Mucosa of descending colon (tissue), 3 donors: ENCODE measurements at places on chromosomes 3 and 15. TPM values are rescaled to one million over a fixed set of nuclear protein-coding genes. Genes with fewer than 3 reads are reported as not detected.

DNA sequence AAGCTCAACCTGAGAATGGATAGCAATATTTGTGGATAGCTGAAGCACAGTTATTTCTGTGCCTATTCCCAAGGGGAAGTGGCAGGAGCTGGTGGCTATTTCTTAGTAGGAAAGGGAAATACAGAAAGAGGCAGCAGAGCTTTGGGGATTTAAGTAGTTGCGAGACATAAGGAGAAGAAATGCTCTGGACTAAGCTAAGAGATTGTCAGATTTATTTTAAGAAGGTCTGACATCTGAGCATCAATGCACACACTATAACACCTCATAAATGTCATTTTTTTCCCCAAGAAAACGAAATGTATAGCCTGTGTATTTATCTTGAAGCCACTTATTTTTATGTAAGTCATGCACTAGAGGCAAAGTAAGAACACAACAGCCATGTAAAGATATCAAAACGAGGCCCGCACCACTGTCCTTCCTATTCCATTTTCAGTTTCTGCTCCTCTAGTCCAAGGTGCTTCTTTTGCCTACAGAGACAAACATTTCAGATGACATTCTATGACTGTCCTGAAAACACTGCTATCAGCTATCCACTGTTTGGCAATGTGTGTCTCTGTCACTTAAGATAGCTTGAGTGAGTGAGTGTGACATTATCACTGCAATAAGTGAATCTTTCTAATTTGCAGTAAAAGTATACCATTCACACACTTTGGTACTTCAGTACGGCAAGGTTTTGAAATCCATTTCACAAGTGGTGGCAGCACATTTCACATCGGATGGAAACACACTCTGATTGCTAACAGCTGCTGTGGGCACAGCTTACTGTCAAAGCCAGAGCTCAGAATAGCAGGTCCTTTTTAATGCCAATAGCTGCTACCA is 62.7 kb upstream of the ICE2 start:
- DNase-seq = no peak

Gene GP5
- total RNA-seq = 0.07 TPM

Gene THRB
- total RNA-seq = 25.1 TPM

Gene DGKG
- 0.96 TPM for total RNA-seq

DNA sequence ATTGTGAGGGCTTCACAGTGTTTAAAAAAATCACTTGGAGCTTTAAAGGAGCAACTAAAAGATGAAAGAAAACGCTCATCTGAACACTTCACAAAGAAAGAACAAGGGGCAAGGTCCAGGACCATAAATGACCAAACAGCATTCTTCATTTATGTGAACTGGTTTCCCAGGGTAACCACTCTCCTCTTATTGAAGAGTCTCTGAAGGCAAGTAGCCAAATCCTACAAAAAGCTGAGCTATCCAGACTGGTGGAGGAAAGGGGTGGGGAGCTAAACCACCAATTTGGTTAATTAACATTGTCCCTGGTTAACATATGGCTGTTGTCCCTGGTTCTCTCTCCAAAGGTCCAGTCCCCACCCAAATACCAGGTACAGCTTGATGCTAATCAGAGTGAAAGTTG is 58.1 kb downstream of the OSBPL10 start:
- peak; percentile 52 for DNase-seq

DNA sequence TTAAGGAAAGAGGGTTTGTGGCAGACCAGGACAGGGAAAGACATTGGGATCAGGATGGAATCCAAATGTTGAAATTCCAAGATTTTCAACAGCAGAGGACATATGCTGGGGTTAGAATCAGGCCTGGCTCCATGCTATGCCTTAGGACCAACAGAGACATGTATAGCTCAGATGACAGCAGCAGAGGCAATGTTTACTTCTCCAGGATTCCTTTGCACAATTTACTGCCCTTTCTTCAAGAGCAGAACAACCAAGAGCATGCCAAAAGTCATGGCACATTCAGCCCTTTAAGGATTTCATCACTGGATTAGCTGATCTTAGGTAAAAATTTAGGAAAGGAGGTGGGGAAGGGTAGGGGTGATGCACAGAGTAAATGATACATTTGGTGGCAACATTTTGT is 69.6 kb upstream of the GSK3B start:
- no peak for DNase-seq

Gene SPTBN5
- 0.87 TPM for total RNA-seq

Gene GPR171
- 1.3 TPM for total RNA-seq

Gene ZNF148
- total RNA-seq = 42.6 TPM

Gene ZPLD1
- total RNA-seq = 0.32 TPM

- DNase-seq = no peak
Measured at GRCh38 chr15:31341071-31341470, 14.4 kb downstream of the KLF13 start.

Gene RAB6B
- 4.1 TPM for total RNA-seq

Gene OR5K2
- not detected for total RNA-seq

DNA sequence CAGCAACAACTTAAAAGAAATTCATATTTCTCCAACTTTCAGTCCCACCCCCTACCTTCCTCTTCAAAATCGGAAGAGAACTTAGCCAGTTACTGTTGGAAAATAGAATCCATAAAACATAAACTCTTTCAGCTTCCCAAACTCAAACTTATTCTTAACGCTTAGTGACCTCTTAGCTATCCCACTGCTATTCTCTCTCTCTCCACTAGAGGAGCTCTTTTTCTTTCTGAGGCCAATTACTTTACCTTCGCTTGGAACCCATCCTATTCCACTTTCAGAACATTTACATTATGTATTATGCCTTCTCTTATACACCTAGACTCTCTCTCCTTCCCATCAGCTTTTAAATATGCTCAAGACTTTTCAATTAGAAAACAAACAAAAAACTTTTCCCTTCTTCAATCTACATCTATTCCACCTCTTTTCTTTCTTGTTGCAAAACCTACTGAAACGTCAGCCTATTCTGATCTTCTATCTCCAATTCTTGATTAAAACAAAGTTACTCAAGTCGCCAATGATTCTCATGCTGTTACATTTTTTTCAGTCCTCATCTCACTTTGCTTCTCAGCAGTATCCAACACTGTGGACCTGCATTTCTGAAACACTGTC is 13.4 kb upstream of the GHSR start:
- no peak for DNase-seq

DNA sequence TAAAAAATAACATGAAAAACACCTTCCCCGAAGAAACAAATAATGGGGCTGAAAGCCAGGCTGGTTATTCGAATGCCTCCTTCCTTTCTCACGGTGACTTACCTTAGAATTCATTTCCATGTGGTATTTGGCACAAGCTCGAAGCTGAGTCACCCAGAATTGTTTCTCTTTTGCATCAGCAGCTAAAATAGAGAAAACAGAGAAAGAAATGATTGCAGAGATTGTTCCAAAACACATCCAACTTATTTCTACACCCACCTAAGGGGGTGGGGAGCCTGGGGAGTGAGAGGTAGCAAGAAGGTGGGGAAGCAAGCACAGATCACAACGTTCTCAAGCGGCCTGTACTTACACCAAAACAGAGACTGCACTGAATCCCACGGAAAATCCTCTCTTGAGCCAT is 104.7 kb downstream of the OSBPL10 start:
- DNase-seq = no peak

- DNase-seq = no peak
Measured at GRCh38 chr3:94500146-94500545, 437.3 kb downstream of the NSUN3 start.
